SW 1271 (cell line): ENCODE measurements at places on chromosomes 4 and X.

GRCh38 chr4:60808726-60809485, 391.2 kb upstream of the ADGRL3 start:
- no peak for DNase-seq

DNA sequence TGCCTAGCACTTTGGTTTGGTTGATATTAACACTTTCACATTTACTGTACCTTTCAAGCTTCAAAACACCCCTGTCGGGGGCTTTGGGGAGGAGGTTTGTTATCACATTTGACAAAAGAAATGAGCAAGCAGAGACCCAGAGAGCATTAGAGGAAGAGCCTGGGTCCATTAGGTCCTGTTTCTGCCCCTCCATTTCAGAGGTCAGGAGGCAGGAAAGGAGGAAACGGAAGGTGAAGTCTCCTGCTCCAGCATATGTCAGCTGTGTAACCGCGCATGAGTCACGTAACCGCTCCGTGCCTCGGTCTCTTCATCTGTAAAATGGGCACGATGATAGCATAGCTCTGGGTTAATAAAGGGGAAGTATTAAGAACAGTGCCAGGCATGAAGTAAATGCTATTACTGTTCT, 201.9 kb upstream of the BCOR start:
- DNase-seq, result no peak

GRCh38 chr4:43932448-43932847, 516.2 kb downstream of the KCTD8 start:
- DNase-seq, result no peak

DNA sequence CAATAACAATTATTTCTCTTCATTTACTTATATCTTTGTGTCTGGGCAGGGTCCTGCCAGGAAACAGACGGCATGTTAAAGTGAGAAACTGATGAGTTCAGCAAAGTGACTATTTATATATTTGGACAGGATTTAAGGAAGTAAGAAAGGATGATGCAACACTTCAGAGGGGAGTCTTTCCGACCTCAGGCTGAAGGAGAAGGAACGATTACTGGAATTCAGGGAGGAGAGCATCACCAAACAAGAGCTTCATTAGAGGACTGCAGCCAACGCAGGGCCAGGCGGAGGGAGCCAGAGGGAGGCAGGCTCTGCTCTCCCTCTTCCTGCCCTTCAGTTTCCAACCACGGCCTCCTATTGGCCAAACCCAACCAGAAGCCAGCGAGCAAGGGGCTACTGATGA, 1.5 kb upstream of the TLR7 start:
- DNase-seq, result no peak

GRCh38 chr4:189802884-189803283, 137.8 kb upstream of the FRG1 start:
- DNase-seq, result no peak

DNA sequence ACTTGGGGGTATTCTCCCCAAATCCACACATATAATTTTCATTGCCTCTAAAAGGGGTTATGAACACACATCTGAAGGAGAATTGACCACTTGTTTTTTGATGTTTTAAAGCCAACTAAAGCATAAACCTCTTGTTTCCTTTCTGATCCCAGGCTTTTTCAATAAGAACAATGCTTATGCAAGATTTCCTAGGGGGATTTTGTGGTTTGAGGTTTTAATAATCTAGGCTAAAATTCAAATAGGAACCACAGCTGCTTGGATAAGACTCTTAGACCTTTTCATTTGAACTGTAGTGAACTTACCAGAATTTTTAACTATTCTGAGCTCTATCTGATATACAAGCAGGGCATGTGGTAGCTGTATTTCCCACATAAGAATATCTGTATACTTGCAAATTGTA, 651.1 kb downstream of the ANKRD50 start:
- no peak for DNase-seq

- no peak for DNase-seq
Observed at GRCh38 chr4:20026456-20026855, 225.2 kb upstream of the SLIT2 start.

- no peak for DNase-seq
Observed at GRCh38 chrX:147679356-147680005, 232.2 kb upstream of the FMR1 start.

- no peak for DNase-seq
Observed at GRCh38 chrX:19725641-19726040, 161.8 kb downstream of the SH3KBP1 start.

DNA sequence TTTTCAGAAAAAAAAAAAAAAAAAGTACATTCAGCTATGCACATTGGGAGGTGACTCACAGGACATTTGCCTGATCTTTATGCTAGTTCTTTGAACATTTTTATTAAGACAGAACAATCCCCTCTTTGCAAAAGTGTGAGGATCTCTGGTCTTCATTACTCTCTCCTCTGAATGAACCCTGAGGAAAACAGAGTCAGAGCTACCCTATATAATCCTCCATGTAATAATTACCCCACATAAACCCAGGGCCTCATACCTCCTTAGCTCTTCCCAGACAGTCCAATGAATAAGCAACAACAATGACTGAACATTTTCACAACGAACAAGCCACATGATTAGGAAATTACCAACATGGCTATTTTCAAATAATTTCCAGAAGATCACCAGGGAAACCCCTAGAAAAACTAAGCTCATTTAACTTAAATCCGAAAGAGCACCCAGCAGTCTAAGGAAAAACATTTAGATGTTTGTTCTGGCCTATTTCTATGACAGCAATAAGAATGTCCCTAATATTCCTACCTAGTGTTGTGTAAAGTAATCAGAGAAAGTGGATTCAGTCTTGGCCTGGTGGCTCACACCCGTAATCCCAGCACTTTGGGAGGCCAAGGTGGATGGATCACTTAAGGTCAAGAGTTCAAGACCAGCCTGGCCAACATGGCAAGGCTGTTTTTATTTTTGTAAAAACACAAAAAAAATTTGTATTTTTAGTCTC, 37.8 kb downstream of the TBC1D9 start:
- no peak for DNase-seq

DNA sequence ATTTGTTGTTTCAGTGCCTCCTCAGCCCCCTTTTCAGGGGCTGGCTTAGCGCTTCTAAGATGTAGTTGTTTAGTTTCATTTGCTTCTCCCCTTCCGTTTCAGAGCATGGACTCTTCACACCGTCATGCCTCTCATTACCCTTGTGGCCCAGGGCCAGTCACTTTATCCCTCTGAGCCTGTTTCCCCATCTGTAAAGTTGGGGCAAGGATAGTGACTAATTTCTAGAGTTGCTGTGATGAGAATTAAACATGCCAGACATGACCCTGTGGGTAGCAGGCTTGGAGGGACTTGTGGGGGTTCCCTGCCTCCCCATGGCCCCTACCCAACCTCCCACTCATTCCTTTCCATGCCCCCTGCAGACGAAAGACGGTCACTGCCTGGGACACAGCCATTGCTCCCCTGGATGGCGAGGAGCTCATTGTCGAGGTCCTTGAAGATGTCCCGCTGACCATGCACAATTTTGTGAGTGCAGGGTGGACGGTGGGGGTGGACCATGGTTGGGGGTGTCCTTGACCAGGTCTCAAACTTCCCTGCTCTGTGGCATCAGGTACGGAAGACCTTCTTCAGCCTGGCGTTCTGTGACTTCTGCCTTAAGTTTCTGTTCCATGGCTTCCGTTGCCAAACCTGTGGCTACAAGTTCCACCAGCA, 3.6 kb downstream of the ARAF start:
- no peak for DNase-seq

GRCh38 chr4:41660352-41660751, 88.2 kb downstream of the PHOX2B start:
- DNase-seq, result no peak

DNA sequence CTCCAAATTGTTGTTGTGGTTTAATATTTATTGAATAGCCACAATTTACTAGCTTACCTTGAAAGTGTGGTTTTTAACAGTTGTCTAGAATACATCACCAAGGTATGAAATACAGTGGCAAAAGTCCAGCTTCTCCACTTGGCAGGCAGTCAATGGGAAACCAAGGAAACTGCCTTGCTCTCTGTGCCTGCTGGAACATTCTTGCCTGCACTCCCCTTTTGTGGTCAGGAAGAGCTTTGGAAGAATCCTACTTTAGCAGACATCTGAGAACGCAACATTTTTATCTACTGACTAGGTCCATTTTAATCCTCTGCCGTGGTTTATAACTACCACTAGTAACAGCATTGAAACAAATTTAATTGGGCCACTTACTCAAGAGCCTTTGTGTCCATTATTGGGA, 64.5 kb downstream of the TENM3 start:
- DNase-seq, result no peak

DNA sequence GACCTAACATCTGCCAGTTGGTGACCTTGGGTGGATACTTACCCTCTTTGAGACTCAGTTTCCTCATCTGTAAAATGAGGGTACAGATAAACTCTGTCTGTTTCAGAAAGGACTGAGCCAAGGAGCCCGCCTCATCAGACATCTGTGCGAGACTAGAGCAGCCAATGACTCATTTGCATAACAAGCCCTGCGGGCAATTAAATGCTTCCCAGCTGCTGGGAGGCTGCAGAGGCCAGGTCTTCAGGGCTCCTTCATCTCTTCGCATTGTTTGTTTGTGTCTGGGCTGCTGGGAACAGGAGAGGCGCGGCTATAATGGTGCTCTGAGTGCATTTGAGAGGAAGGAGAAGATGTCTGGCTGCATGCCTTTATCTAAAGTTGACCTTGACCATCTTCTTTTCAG, 85.0 kb downstream of the ADRA2C start:
- DNase-seq, result no peak

DNA sequence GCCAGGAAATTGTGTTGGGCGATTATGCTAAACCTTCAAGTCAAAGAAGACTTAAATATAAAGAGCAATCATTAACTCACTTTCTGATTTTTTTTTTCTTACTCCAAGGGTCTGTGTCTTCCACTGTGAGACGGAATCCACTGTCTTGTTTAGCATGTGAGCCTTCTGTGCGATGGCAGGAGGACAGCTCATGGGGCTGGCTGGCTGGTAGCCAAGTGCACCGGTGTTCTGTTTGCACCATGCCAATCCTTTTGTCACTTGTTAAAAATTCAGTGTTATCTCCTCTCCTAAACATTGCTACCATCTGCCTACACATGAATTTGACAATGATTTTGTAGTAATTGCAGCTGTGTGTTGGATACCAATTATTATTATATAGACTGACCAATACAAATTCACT, 1056.3 kb upstream of the IGFBP7 start:
- DNase-seq, result no peak

DNA sequence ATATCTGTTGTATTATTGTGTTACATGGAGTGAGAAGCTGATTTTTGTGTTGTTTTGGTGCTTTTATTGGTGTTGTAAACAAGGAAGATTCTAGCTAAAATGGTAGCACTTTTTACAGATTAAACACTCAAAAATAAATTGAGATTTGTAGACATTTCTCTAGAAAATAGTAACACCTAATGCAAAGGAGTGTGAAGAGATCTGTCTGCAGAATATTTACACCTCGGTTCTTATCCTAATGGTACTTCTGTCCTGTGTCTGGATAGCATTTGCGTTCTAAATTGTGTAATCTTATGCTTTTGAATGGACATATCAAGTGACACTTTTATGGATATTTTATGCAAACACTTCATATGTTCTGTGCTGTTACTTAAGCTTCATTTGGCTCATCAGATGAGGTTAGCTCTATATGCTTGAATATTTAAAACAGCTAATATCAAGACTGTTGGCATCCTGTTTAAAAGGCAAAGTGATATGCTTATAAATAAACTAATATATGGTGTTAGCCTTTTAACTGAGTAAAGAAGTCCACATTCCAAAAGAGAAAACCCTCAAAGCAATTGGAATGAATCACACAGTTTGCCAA, 6.0 kb downstream of the PCDH7 start:
- no peak for DNase-seq

GRCh38 chrX:3044196-3044595, 2.9 kb downstream of the ARSF start:
- no peak for DNase-seq

DNA sequence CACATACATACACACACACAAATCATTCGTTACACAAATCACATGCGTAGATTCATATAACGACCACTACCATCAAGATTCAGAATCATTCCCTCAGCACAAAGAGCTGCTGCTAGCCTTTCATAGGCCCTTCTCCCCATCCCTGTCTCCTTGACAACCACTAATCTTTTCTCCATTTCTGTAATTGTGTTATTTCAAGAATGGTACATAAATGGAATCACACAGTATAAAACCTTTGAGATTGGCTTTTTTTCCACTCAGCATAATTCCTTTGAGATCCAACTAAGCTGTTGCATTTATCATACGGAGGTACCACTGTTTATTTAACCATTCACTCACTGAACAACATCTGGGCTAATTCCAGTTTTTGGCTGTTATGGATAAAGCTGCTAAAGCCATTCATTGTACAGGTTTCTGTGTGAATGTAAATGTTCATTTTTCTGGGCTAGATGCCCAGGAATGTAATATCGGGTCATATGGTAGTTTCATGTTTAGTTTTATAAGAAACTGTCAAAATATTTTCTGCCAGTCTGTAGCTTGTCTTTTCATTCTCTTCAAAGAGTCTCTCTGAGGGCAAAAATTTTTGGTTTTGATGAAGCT, 64.1 kb downstream of the USP11 start:
- no peak for DNase-seq

DNA sequence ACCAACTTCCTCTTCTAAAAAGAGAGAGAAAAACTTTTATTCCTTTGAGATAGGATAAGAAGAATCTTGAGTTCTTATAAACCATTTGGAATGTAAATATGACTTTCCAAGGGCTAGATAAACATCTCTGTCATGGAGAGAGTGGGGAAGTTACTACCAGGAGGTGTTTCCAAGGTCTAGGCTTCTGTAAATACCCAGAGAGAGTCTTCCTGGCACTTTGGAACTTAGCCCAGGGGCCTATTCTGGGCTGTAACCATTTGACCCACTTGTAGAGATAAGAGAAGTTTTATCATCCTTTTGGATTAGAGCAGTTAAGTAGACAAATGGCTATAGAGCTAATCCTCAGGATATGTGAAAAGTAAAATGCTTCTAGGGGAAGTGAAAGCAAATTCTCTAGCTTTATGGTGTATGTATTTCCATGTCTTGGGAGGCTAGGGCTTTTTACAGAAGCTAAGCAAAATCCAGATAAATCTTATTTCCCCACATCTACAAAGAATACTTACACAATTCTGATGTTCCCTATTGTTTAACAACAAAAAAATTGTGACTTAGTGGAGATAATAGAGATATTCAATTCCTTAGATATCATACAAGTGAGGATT, 51.1 kb downstream of the MCUB start:
- DNase-seq, result no peak

- DNase-seq, result no peak
Observed at GRCh38 chr4:138553001-138553845, 311.1 kb upstream of the SLC7A11 start.

- DNase-seq, result no peak
Observed at GRCh38 chr4:130233377-130234047, 1137.6 kb downstream of the C4orf33 start.

- DNase-seq, result no peak
Observed at GRCh38 chr4:132026166-132026565, 1122.9 kb upstream of the PCDH10 start.

DNA sequence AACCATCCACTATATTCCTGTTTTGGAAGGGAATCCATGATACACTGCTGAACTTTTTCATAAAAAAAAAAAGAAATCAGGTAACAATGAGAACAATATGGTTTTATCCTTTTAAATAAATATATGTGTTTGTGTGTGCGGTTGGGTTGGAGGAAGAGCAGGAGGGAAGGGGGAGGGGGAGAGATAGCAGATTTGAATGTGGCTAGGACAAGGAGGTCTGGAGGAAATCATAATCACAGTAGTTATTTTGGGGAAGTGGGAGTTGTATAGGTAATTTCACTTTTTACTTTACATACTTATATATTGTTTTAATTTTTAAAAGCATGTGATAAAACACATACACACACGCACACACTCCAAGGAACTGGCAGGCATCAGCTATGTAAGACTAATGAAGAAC, 134.5 kb upstream of the MBNL3 start:
- no peak for DNase-seq

GRCh38 chr4:88275516-88275915, 8.8 kb downstream of the PPM1K start:
- DNase-seq, result no peak
